ENCODE measurements at places on chromosomes 16 and 17.
A peak's percentile ranks its signal among the peaks of the same experiment; 100 is the strongest.

GRCh38 chr17:33531311-33531710 lies 238.2 kb upstream of the ASIC2 start:
- no peak for DNase-seq

DNA sequence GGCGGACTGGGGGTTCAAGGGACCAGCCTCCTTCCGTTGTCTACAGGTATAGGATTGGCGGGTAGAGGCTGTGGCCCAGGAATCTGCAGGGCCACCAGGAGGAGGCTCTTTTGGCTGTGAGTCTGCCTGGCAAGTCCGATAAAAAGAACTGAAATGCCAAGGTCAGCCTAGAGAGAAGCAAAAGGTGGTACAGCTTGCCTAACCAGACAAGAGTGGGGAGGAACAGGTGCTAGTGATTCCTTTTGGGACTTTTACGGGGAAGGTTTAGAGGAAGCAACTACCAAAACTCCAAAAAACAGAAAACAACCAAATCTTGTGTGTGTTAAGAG lies 5.6 kb upstream of the EVPL start:
- DNase-seq, result no peak

- peak; percentile 41 for DNase-seq
Measured at GRCh38 chr17:2709183-2709661, 2.3 kb downstream of the CLUH start.

DNA sequence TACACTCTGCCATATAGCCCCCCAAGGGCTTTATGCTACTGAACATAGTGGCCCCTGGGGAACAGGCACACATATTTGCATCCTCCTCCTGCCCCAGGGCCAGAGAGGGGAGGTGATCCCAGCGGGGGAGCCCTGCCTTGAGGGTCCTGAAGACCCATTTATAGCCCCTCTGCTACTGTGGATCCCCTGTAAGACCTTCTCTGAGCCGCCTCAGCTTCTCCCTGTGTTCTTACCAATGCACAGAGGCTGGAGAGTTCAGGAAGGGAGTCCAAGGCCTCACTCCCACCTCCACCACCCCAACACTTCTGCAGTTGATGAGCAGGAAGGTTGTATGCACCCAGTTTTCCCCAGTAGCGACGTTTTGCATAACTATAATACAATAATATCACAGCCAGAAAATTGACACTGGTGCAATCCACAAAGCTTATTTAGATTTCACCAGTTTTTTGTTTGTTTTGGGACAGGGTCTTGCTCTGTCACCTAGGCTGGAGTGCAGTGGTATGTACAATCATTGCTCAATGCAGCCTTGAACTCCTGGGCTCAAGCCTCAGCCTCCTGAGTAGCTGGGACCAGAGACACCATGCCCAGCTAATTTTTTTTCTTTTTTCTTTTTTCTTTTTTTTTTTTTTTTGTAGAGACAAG lies 1.3 kb upstream of the FAM83G start:
- DNase-seq, result no peak

DNA sequence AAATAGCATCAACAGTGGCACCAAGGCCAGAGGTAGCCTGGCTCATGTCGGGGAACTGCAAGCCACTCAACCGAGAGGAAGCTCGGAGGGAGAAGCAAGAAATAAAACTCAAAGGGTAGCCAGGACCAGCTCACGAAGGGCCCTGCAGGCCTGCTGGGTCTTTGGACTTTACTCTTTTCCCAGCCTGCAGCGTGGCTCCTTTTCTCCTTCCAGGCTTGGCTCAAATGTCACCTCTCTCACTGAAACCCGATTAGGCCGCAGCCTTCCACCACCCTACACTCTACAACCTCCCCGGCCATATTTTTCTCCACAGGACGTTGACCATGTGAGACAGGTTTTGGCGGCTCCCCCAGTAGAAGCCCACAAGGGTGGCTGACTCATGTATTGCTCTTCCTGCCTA lies 38.1 kb downstream of the CALB2 start:
- no peak for DNase-seq

DNA sequence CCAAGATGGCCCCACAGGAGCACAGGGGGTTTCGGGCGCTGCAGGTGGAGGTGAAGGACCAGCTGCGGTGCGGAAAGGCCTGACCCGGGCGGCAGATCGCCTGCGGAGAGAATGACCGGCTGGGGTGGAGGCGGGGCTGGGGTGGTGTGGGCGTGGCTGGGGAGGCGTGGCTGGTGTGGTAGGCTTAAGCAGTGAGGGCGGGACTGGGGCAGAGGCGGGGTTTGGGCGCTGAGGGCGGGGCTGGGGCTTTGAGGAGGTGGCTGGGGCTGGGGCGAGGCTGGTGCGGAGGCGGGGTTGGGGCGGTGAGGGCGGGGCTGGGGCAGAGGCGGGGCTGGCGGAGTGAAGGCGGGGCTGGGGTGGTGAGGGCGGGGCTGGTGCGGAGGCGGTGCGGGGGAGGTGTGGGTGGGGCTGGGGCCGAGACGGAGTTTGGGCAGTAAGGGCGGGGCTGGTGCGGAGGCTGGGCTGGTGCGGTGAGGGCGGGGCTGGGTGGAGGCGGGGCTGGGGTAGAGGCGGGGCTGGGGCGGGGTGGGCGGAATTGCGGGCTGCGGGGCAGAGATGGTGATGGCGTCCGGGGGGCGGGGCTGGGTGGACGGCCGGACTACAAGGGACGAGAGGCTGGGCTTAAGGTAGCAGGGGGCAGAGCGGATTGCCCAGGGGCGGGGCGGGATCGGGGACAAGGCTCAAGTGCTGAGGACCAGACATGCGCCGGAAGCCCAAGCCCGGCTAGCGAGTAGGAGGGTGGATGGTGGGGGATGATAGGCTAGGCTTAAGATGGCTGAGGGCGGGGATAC lies 9.9 kb upstream of the GSDMA start:
- peak; percentile 98 for DNase-seq

DNA sequence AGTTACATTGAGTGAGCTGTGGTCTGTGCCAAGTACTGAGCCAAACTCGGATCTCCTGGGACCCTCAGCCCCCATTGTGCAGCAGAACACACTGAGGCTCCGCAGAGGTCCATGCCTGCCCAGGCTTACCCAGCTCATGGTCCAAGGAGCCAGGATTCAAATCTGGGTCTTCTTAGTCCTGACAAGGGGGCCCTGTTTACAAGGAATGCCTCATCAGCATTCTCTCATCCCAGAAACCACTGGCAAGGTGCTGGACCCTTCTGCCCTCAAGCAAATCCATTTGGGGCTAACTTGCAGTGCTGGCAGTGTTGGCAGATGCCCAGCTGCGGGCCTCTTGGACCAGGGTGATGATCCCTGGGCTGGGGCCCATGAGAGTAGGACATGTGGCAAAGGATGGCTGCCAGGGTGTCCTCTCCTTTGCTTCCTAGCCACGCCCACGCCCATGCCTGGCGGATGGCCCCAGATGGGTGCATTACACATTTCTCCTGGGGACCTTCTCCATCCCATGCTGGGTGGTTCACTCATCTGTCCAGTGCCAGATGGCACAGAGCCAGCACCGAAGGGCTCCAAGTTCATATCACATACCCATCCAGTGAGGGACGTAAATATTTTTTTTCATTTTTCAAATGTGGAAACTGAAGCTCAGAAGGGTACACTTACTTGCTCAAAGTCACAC lies 117.7 kb downstream of the CMIP start:
- DNase-seq, result no peak

Measured in thyroid gland (tissue), 4 donors.